ENCODE measurements at places on chromosomes 4 and X. TPM values are rescaled to one million over a fixed set of nuclear protein-coding genes. Genes with fewer than 3 reads are reported as not detected.

TACR3 gene
- not detected for total RNA-seq

KIF4A gene
- not detected for total RNA-seq

XKRX gene
- 0.84 TPM for total RNA-seq

DNA sequence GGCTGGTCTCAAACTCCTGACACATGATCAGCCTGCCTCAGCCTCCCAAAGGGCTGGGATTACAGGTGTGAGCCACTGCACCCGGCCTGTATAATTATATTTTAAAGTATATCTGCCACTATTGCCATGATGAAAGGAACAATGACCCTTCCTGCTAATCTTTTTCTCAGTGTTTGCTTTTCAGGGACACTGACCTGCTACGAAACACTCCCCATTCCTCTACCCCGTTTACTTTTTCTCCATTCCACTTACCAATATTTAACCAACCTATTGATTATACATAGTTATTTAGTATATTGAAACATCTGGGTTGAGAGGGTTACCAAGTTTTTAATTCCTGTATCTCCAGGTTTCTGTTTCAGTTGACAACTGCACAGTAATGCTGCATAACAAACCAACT lies 331.9 kb upstream of the NDST3 start:
- no peak for DNase-seq

- DNase-seq: no peak
Observed at GRCh38 chrX:111881715-111882114, 5.7 kb downstream of the TRPC5OS start.

DNA sequence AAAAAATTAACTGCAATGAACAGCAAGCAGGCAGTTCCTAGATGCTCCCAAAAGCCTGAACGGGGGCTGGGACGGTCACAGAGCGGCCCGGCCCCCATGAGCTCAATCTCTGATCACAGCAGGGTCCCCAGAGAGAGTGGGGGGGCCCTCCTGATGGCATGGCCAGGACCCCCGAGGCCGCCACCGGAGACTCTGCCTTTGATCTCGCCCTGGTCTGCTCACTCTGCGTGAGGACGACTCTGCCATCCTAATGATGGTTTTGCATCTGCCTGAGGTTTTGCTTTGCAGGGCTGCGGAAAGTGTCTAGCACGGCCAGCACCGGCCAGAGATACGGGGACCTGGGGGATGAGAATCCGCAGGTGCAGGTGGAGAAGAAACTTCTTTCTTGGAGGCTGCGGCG lies 103.8 kb downstream of the SHOX start:
- no peak for DNase-seq

DNA sequence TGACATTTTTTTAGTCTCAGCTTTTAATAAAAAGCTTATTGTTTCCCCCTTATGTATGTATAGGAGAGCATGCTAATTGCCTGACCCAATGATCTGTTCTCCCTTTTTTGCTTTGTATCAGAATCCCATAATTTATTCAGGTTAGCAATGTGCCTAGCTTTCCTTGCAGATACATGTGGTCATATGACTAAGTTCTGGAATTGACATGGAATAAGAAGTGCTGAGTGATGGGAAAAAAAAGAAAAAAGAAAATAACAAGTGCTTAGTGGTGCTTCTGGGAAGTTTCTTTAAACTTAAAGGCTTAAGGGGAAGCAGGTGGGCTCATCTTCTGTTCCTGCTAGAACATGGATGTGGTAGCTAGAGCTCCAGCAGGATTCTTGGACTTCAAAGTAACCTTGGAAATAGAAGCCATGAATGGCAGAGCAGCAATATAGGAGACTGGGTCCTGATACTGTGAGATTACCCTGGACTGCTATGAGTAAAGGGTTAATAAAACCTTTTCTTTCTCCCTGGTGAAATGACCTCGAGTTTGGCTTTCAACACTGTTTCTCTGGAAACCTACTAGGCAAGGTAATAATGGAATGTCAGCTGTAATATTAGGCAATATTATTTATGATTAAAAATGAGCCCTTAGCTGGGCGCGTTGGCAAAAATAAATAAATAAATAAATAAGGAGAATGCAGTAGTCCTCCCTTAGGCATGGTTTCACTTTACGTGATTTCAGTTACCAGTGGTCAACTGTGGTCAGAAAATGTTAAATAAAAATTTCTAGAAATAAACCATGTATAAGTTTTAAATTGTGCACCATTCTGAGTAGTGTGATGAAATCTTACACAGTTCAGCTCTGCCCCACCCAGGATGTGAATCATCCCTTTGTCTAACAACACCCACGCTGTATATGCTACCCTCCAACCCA lies 16.7 kb upstream of the RBM41 start:
- no peak for DNase-seq

DNA sequence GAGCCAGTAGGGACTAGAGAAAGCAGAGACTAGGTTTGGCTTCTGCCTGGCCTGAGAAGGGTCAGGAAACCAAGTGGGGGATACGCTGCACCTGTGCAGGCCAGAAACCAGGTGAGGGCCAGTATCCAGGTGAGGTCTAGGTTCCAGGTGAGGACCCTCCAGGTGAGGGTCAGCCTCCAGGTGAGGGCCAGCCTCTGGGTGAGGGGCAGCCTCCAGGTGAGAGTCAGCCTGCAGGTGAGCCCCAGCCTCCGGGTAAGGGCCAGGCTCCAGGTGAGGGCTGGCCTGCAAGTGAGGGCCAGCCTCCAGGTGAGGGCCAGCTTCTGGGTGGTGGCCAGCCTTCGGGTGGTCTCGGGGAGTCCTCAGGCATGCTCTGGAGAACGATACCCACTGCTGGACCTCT lies 238.8 kb downstream of the USP46 start:
- no peak for DNase-seq

DNA sequence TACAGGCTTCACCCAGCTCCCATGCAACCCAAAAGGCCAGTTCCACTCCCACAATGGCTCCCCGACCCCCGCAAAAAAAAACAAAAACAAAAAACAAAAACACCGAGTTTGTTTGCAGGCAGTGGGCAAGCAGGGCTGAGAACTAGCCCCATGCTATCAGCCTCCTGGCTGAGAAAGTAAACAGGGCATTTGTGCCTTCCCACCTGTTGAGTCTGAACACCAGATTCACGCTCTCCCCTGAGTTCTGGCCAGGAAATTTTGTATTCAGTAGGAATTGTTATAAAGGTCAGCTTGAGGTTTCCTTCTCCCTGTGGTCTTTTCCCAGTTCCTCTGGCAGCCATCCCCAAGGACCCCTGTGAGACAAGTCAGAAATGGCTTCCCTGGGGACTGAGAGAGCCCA lies 1066.5 kb downstream of the GLUD2 start:
- no peak for DNase-seq

Measured in tibial nerve (tissue), 4 donors.